ENCODE measurements at places on chromosomes 5 and 9. TPM values are rescaled to one million over a fixed set of nuclear protein-coding genes. Genes with fewer than 3 reads are reported as not detected.

DNA sequence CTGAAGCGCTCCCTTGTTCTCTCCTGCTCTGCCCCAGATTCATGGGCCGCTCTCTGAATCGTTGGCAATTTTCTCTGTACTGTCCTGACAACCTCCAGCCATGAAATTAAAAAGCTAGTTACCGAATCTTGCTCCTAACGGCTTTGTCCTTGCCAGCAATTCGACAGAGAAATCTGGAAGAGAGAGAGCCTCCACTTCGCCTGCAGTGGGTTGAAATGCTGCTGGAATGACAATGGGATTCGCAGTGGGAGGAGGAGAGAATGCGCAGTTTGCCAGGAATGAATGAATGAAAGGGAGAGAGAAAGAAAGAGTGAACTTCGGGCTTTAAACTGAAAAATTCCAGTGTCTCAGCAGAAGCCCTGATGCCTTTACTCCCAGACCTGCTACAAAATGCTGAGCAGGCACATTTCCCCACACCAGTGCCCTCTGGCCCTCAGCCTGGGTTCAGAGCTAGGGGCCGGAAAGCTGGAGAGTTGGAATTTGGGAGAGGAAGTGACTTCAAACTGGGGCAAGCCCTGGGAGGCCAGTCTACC, 11.5 kb upstream of the BOD1 start:
- no peak for DNase-seq

The CTNND2 gene
- 2.1 TPM for polyA plus RNA-seq

The IL9 gene
- not detected for polyA plus RNA-seq

DNA sequence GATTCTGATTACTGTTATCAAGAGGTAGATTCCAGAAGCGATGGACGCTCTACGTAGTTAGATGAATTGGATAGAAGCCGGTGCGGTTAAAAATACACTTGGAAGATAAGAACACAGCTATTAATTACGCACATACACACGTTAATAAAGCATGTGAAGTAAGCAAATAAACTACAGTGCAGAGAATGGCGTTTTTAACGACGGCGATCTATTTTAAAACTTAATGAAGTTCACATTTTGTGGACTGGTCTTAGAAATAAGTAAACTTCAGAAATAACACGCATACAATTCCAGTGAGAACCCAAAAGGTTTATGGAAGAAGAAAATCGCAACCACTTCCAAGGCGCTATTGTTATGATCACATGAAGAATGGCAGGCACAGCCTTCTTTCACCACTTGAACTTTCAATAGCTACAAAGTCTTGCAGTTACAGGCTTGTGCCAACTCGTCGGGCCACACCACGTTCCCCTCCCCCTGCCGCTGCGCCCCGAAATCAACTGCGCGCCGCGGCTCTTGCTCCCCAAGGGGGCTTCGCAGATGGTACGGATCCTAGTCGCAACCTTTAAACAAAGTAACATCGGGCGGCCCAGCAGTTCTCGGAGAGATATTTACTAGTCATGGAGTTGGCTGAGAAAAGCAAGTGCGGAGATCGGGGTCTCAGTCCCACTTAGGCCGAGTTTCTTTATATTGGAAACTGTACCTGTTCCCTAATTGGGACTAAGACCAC, 866 bp upstream of the SEMA6A start:
- DNase-seq, result peak; percentile 51

GRCh38 chr9:76643399-76644117, 120.7 kb upstream of the PCA3 start:
- no peak for DNase-seq

The SLC46A2 gene
- 0.12 TPM for polyA plus RNA-seq

DNA sequence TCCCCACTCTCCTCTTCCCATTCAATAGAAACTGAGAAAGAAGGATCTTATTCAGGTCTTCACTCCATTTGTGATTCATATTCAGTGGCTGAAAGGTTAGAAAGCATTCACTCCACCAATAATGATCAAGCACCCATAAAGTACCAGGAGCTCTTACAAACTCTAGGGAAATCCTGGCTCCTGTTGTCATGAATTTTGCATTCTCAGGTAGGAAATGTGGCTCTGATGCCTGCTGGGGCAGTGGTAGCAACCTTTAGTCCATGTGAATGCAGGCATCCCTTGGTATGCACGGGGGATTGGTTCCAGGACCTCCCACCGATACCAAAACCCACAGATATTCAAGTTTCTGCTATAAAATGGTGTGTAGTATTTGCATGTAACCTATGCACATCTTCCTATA, 3.6 kb upstream of the RORB start:
- DNase-seq, result no peak

The IRX1 gene
- 23.9 TPM for polyA plus RNA-seq

DNA sequence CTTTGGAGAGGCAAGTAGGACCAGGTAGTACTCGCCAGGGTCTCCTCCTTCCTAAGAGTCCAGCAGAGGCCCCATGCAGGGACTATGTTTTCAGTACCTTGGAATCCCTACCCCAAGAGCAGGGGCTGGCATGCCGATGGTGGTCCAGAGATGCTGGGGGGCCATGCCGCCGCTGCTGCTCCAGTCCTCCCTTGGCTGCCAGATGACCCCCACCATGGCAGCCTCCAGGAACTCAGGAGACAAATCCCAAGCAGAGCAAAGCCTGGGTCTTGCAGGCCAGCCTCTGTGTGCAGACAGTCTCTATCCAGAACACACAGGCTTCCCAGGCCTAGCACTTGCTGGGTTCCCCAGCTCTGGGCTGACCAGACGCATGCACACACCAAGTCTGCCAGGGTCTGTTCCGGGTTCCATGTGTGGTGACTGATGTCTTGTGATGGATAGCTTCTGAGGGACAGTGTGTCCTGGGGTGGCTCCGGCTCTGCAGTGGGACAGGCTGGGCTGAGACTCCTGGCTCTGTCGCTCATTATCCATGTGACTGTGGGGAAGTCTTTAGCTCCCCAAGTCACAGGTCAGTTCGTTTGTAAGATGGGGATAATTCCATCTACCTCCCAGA, 127.3 kb downstream of the CRB2 start:
- DNase-seq, result no peak

DNA sequence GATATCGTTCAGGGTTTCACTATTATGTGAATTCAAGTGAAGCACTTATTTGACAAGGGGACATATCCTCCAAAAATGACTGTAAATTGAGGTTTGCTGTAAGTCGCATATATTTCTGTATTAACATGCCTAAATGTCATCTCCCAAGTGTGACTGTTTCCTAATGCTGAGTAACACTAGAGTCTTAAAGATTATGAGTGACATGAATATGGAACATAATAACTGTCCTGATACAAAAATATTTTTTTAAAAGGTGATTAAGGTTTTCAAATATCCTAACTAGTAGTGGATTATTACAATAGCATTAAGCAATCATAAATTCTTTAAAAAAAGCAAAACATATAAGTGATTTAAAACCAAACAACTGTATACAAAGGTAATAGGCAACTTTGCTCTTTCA, 3.6 kb downstream of the NFIB start:
- no peak for DNase-seq

DNA sequence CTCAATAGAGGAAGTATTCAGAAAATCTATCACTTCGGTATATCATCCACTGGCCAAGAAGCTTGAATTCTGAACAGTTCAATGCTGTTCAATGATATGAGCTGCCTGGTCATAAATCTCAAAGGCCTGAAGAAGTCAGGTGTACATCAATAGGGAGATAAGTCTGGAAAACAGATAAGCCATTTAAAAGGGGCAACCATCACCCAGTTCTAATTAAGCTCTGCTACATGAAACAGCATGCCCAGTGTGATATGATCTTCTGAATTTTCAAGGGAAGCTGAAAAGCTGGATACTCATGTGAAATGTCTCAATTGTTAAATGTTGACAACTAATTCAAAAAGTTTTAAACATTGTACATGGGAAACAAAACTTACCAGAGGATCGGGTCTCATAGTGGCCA, 2020.7 kb upstream of the WWC1 start:
- DNase-seq, result no peak

The SV2C gene
- polyA plus RNA-seq, result 0.06 TPM

The TMEM171 gene
- 4.7 TPM for polyA plus RNA-seq

GRCh38 chr9:2583308-2584013, 38.1 kb upstream of the VLDLR start:
- DNase-seq, result no peak

GRCh38 chr9:137455359-137455991, 3.7 kb downstream of the NSMF start:
- no peak for DNase-seq

DNA sequence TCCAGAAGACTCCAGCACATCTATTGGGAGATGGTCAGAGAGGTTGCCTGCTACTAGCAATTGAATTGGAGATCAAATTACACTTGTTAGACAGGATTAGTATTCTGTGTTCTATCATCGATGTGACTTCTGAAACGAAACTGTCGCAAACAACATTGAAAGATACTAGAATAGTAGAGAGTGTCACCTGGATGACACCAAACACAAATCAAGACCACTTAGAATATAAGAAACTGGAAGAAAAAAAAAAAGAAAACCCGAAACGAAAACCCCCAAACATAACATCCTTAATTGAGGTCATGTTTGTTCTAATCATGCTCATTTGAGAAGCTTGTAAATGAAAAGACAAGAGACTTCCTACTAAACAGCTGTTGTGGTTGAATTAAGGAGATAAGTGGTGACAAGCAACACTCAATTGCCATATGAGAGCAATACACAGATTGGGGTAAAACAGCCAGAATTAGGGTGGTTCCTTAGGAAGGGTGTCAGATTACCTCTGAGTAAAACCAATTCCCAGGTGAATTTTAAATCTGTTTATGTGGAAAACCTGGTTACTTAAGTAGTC, 97.6 kb downstream of the BASP1 start:
- DNase-seq, result no peak

- DNase-seq, result no peak
These were observed 96.0 kb upstream of the PHF24 start for GRCh38 chr9:34862043-34862442.

The MARCHF11 gene
- polyA plus RNA-seq, result 3.0 TPM

The OR1J2 gene
- polyA plus RNA-seq, result not detected

The ANKDD1B gene
- 5.6 TPM for polyA plus RNA-seq

- DNase-seq, result no peak
These were observed 285.0 kb downstream of the PBX3 start for GRCh38 chr9:126032135-126032534.

DNA sequence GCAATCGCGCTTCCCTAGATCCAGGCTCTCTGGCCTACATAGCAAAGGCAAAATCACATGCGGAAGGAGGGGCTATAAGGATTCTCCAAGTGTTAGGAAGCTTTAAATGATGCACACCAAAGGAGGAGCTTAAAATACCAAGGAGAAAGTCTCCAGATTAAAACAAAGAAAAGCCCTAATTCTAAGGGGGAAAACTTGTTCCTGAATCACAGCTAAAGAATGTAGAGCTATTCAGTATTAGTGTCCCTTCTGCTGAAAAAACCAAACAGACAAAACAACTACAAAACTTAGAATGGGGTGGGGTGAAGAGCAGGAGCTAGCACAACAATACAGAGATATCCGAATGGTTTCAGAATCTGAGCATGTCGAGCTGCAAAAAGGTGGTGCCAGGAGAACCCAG, 213.7 kb downstream of the DCP2 start:
- DNase-seq, result no peak

DNA sequence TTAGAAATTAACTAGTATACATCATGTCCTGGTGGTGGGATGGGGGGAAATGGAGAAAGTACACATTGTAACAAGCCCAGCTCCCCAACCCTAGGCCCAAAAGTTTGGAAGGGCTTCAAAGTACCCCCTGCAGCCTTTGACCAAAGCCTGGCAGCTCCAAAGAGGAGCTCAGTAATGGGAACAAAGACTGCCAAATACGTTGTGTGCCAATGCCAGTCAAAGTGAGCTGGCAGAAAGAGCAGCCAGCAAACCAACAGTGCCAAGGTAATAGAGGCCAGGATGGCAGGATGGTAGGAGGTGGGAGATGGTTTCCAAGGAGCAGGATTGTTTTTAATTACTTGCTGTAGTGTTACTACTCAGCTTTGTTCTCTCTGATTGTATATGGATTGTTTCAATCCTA, 248.3 kb downstream of the COX7C start:
- no peak for DNase-seq

GRCh38 chr9:22700171-22700570, 253.5 kb downstream of the DMRTA1 start:
- no peak for DNase-seq

- DNase-seq, result no peak
These were observed 34.2 kb downstream of the STC2 start for GRCh38 chr5:173293817-173294672.

- DNase-seq, result no peak
These were observed 102.8 kb downstream of the ARL15 start for GRCh38 chr5:54207566-54207965.

The IRX4 gene
- 0.61 TPM for polyA plus RNA-seq

- DNase-seq, result no peak
These were observed 76.2 kb upstream of the SLC1A3 start for GRCh38 chr5:36530215-36530614.

- DNase-seq, result no peak
These were observed 96.2 kb downstream of the FGF1 start for GRCh38 chr5:142589720-142590119.

GRCh38 chr5:59418808-59419207, 474.7 kb downstream of the PDE4D start:
- DNase-seq, result no peak

- DNase-seq, result no peak
These were observed 74.5 kb downstream of the MRPS27 start for GRCh38 chr5:72245546-72245945.

GRCh38 chr9:90523958-90524357, 118.7 kb downstream of the DIRAS2 start:
- DNase-seq, result no peak

DNA sequence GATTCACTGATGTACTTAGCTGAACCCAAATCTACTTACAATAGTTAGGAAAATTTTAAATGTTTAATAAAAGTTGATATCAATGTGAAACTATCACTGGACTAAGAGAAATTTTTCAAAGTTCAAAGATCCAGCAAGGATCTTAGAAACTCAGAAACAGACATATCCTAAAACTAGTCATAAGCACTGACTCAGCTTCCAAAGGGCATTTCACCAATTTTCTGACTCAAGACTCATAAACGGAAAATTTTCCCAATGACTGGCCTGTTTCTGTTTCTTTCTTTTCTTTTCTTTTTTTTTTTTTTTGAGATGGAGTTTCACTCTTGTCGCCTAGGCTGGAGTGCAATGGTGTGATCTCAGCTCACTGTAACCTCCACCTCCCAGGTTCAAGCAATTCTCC, 66.6 kb downstream of the CDC14B start:
- DNase-seq, result no peak

GRCh38 chr9:18666986-18667772, 193.2 kb downstream of the ADAMTSL1 start:
- DNase-seq, result no peak

DNA sequence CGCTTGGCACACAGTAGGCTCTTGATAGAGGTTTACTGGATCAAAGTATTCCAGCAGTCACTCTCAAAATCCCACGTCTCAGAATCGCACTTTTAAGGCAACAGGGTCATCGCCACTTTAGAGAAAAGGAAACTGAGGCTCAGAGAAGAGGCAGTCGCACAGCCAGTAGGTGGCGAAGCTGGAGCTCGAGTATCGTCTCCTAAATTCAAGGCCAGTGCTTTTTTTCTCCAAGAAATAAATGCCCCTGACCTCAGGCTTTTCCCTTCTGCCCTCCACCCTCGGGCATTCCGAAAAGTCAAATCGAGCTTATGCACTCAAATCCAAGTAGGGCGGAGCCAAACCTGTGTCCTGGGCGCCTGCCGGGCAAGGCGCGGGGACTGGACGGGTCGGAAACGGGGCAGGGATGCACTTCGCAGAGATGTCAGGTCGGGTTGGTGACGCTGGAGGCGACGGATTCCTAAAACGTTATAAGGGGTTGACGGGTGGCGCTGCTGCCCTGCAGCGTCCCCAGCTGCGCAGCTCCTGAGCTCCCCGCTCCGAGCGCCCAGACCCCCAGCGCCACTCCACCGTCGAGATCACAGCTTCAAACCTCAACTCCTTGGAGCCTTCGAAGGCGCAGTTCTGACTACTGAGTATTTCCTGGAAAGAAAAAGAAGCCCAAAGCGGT, 4.7 kb upstream of the FOXB2 start:
- no peak for DNase-seq
